PC-3 (cell line): ENCODE measurements at places on chromosomes 16 and 17.

- DNase-seq: no peak
Measured at GRCh38 chr16:19172098-19172780, 4.2 kb downstream of the SYT17 start.

- no peak for DNase-seq
Measured at GRCh38 chr17:59370593-59371299, 39.3 kb downstream of the YPEL2 start.

DNA sequence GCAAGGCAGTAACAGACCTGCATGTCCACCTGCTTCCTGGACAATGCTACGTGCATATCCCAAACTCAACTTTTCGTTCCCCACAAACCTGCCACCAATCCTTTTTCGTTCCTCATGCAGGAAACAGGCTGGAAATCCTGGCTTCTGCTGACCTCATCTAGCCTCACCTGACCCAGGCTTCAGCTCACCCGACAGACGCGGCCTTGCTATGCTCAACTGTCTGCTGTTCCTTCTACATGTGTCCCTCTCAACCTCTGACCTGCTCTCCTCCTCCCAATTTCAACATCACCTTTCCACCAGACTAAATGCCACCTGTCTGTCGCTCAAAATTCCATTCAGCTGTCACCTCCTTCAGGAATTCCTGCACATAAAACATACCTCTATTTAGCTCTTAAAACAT is 44.5 kb downstream of the XPO6 start:
- no peak for DNase-seq

DNA sequence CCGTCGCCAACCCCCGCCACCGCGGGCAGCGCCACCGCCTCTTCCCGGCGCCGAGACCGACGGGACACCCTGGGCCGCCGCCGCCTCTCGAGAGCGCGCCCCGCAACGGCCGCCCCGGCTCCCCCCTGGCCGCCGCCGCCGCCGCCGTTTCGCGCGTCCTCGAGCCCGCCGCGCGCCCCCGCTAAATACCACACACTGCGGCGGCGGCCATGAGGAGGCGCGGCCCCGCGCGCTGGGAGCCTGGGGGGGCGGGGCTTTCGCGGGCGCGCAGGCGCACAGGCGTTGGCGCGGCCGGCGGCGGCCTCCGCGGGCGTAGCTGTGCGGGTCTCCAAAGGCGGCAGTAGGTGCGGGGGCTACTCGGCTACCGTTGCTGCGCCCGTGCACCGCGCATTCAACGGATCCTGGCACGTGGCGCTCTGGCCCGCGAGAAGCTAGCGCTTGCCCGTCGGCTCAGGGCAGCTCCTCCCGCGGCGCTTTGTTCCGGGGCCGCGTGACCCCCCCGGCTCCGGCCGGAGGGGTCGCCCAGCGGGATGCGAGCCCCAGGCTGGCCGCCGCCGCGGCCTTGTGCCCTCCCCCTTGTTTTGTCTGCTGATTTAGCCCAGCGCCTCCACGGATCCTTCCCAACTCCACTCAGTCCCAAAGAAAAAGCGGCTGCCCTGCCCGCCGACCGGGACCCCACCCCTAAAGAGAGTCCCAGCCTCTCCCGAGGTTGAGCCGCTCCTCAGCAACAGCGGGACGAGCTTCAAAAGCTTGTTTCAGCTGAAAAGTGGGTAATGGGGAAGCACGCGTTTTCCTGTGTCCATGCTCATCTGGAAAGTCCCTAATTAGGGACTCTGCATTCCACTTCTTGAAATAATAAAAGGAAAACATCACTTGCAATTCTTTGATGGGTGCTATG is at the start of gene SIAH1:
Gene SIAH1 (minus strand): TSS at position 161 of the 898 bp plus-strand sequence. CDS start 22,985 bp downstream, outside the sequence.
- peak; percentile 73 for DNase-seq

GRCh38 chr17:10067446-10068143 is 130.8 kb downstream of the GAS7 start:
- DNase-seq: peak; percentile 10

DNA sequence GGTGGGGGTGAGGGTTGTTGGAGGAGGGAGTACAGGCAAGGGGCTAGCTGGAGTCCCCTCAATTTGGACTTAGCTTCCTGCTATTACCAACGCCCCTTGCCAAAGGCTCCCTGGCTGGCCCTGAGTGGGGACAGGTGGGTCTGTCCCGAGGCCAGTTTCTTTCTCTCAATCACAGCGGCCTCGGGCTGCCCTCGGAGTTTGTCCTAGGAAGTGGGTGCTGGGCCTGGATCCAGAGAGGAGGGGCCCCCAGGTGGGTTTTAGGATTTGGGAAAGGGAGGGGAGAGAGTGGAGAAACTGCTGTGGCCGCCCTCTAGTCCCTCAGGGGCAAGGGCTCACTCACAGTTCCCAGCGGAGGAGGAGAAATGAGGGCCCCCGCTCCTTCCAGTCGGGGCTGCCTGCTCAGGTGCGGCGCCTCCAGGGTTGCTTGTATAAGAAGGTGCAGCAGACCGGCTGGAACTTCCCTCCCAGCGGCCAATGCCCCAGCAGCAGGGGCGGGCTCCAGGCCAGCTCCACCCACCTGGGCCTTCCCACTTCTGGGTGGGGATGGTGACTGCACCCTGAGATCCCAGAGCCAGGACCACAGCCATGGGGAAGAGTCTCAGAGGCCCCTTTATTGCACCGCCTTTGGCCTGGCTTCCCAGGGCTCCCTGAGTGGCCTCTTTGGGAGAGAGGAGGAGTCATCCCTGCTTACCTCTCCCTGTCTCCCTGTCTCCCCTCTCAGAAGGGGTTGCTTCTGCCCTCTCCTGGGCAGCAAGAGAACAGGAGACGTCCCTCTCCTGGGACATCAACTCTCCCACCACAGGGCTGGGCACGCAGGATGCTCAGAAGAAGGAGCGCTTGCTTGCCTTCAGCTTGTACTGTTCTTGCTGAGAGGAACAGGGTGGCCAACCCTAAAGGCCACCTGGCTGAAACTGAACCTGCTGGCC is 112.0 kb upstream of the SMURF2 start:
- peak; percentile 96 for DNase-seq

GRCh38 chr17:9226794-9227135 is 205.5 kb downstream of the NTN1 start:
- no peak for DNase-seq

DNA sequence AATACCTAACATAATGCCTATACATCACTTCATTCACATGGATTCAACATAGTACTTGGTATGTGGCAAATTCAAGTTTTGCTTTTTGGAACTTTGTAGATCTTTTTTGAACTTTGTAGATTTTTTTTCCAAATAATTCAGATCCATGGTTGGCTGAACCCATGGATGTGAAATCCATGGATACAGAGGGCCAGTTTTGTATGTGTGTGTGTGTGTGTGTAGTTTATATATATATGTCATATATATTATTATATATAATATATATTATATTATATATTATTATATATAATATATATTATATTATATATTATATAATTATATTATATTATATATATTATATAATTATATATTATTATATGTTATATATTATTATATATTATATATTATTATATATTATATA is 28.4 kb downstream of the CLUAP1 start:
- no peak for DNase-seq

DNA sequence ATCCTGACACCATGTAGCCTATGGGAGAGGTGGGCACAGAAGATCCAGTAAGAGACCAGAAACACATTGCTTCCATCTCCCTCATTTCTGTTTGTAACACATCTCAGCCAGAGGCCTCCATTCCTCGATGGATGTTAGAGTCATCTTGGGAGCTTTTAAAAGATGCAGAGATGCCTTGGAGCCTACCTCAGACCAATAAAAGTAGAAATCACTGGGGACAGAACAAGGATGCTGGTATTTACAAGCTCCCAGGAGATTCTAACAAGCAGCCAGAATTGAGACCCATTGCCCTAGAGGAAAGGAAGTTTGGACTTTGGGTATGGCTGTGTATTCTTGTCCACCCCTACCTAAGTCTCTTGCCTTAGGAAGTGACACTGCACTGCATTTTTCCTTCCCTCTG is 40.8 kb downstream of the HS3ST3A1 start:
- DNase-seq: no peak

DNA sequence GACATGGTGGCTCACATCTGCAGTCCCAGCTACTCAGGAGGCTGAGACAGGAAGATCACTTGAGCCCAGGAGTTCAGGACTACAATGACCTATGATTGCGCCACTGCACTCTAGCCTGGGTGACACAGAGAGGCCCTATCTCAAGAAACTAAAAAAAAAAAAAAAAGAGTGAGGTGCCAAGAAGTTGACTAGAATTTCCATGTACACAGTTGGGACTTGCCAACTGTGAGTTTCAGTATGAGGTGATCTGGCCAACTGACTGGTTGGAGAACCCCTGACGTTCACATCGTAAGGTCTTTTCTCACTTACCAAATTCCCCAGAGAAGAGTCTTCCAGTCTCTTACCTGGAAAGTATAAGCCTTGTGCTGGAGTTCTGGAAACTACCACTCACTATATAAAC is 3.1 kb upstream of the MED11 start:
- DNase-seq: no peak

- DNase-seq: no peak
Measured at GRCh38 chr16:18853694-18854093, 52.3 kb upstream of the ARL6IP1 start.

GRCh38 chr16:77558786-77559185 is 124.0 kb upstream of the ADAMTS18 start:
- no peak for DNase-seq

DNA sequence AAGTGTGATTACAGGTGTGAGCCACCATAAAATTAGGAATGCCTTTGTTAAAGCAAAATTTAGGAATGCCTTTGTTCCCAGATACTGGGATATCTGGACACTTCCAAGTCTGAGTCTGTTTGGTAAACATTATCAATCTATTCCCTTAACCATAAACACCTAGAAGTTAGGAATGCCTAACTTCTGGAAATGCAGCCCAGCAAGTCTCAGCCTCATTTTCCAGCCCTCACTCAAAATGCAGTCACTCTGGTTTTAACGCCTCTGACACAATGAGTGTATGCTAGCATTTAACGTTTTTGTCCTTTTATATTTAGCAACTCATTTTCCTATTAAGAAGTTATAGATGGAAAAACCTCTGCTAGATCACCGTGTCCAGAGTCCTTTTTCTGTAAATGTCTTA is 34.4 kb upstream of the HAS3 start:
- DNase-seq: no peak

DNA sequence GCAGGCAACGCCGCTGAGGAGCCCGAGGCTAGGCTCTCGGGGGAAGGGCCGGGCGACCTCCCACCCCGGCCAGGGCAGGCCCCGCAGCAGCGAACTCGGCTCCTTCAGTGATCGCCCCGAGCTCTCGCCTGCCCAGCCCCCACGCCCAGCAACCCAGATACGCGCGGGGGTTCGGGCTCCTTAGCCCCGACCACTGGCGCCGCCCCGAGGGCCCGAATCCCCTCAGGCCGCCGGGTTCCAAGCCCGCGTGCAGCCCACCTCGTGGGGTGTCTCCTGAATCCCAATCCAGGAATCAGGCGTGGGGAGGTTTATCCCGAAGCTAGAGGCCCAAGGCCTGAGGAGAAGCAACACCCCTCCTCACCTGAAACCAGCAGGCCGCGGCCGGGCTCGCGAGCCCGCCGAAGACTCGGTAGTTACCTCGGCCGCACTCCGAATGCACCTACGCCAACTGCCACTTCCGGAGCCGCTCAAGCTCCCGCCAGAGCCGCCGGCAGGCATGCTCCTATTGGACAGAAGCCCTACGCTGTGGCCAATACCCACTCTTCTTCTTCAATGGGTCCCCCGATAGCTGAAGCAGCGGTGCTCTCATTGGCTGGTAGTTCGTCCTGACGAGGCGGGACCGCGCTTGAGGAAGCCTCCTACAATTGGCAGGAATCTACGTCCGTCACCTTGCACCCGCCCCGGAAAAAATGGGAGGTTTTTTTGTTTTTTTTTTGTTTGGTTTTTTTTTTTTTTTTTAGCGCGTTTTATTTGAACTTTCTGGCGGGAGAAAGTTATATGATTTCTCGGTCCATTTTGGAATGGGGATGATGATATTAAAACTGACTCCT is at the start of gene RFWD3:
Gene RFWD3 (minus strand): TSS at position 453 of the 830 bp plus-strand sequence. CDS start 5,428 bp downstream, outside the sequence.
- DNase-seq: peak; percentile 96

GRCh38 chr16:53945996-53946395 is 242.0 kb downstream of the FTO start:
- peak; percentile 55 for DNase-seq

DNA sequence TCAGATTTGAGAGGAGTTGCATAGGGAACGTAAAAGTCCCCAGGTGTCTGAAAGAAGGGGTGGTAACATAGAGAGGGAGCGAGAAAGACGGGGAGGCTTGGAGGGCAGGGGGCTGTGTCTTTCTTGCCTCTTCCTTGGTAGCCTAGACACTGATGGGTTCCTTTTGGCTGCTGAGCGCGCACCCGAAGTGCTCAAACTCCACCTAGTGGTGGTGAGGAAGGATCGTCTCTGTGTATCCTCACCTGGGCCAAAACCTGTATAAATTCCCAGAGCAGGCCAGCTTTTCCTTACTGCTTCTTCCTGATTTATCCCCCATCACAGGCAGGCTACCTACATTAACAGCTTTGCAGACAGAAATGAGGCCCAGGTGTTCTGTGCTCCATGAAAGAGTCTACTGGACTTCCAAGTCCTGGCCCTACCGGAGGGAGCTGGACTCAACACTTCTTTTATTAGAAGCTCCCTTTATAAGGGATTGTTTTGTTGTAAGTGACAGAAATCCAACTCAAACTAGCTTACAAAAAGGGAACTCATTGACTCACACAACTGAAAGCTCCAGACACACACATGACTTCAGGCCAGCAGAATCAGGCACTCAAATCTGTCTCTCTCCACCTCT is 5.5 kb upstream of the SLC25A35 start:
- peak; percentile 69 for DNase-seq

DNA sequence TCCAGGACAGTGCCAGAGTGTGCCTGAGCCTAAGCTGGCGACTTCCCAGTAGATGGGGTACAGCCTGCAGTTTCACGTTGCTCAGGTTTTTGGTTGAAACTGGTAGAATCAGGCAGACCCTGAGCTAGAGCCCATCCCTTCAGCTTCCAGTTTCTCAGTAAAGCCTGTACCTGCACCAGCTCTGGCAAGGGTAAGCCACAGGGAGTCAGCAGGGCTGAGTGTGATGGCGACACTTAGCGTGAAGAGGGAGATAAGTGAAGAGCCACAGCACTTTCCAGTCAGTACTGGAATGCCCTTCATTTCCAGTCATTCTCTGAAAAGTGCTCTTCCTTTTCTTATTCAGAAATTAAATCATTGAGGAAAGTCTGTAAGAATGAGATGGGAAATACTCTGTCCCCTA is 22.4 kb downstream of the PLD6 start:
- no peak for DNase-seq

GRCh38 chr16:77856438-77857160 is 68.2 kb downstream of the VAT1L start:
- no peak for DNase-seq

- no peak for DNase-seq
Measured at GRCh38 chr16:20781697-20782096, 17.9 kb downstream of the ACSM3 start.

DNA sequence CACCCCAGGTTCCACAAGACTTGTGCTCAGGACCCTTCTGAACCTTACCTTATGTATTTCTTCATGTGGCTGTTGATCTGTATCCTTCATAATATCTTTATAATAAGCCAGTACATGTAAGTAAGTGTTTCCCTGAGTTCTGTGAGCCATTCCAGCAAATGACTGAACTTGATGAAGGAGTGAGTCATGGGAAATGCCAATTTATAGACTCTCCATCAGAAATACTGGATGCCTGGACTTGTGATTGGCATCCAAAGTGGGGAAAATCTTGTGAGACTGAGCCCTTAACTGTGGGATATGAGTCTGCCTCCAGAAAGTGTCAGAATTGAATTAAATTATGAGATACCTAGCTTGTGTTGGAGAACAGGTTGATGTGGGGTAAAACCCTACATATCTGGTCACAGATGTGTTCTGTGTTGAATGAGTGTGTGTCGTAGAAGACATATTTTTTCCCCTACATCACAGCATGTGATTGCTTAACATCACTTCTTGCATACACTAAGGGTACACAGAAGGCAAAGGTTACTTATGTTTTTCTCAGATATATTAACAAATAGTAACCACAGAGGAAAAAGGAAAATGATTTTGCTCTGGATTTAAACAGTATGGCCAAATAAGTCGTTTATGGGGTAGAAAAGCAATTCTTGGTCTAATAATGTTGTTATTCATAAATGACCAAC is 70.2 kb upstream of the NETO2 start:
- DNase-seq: no peak
